Activated CD4-positive, alpha-beta T cell treated with anti-CD3 and anti-CD28 coated beads, Interleukin-2, amount 50 U/mL, for 1 hour (primary cell): ENCODE measurements at places on chromosomes 12 and 14.

DNA sequence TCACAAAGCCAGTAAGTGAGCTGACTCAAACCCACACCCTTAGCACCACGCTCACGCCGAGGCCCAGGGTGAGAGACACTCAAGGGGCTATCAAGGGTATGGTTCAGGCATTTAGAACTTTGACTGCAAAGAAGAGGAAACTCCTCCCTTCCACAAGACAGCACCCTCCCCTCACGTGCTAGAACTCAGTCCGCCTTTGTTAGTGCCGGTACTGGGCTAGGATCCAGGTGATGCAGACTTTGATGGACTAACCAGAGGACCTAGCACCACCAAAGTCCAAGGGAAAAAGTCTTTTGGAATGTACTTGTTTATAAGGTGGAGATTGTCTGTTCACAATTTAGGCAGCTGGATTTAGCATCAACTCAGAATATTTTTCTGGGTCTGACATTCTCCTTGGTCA lies 33.7 kb downstream of the VWF start:
- DNase-seq, result no peak

DNA sequence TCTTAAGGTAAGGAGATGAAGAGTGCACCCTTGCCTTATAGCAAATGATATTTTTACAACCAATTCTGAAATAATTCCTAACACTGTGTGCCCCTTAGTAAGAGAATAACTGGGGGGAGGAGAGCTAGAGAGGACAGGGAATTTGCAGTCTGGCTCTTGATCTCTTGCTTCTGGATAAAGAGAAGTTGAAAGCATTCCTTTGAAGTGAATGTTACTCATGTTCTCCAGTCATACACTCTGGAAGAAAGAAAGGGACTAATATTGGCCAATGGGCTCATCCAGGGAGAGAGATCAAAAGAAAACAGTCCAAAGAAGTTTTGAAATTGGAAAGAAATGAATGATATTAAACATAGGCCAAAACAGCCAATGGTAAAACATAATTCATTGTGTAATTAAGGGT lies 25.3 kb downstream of the C12orf75 start:
- no peak for DNase-seq

- DNase-seq, result no peak
Measured at GRCh38 chr14:87000081-87000480, 992.9 kb downstream of the GALC start.

GRCh38 chr12:57579677-57580465 lies 11.1 kb upstream of the PIP4K2C start:
- no peak for DNase-seq

DNA sequence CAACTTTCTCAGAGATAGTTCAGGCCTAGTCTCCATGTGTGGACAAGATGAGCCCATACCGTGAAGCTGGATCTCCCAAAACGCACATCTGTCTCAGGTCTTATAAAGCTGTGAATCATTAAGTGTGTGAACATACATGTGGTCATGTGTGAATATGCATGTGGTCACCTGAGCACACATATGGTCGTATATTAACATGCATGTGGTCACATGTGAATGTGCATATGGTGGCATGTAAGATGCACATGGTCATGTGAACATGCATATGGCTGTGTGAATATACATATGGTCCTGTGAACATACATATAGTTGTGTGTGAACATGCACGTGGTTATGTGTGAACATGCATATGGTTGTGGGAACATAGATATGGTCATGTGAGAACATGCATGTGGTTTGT lies 172.5 kb upstream of the PZP start:
- DNase-seq, result no peak

DNA sequence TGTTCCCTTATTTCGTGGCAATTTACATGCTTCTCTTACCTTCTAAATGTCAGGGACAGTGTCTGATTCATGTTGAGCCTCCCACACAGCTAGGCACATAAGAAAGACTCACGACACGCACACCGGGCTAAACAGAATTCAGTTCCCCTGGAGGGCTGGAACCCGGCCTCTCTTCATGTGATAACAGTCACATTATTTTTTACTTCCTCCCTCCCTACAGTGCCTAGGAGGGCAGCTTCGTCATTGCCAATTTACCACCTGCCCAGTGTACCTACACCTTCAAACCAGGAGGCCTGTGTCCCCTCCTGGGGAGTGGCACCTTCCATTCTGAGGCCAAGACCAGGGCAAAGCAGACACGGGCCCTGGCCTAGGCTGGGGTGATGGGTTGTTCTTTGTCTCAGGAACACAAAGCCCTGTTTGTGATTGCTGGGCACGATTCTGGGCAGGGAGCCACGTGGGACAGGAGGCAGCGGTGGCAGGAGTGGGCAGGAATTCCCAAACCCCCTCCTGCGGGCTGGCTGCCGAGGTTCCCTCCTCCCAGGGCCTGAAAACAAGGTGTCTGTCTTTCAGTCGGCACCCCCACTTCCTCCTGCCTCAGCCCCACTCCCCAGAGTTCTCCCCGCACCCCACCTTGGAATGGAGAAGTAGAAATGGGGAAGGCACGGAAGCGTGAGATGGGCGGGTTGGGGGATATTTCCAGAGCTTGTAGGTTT lies 6.8 kb upstream of the RASAL1 start:
- DNase-seq, result no peak

GRCh38 chr12:113071135-113072112 lies 14.9 kb downstream of the DTX1 start:
- DNase-seq, result no peak

DNA sequence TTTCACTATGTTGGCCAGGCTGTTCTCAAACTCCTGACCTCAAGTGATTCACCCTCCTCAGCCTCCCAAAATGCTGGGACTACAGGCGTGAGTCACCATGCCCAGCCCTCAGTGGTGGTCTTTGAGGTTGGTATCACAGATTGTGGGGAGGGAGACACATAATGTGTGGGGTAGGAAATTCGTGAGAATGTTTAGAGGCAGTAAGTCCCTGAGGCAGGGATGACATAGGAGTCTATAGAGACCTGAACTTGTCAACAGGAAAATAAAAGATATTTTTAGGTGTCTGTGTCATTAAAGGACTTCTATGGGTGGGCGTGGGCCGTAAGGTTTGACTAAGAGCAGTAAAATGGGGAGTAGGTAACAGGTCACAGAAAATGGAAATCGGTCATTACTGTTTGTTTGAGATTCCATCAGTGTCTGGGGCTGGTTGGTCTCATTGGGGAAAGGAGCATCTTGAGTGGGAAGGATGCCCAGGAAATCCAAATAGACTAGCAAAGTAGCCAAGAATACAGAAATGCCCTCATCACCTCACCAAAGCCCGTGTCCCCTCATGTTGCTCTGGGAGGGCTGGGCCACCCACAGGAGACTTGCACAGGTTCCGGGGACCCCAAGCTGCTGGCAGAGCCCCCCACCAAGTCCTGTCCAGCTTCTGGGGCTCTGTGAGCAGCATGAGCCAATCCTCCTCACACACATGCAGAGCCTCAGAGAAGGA lies 63.6 kb upstream of the BCL2L14 start:
- DNase-seq, result peak; percentile 43
